NCI-H446 (cell line): ENCODE measurements at places on chromosomes 4 and X.
A peak's percentile ranks its signal among the peaks of the same experiment; 100 is the strongest.

DNA sequence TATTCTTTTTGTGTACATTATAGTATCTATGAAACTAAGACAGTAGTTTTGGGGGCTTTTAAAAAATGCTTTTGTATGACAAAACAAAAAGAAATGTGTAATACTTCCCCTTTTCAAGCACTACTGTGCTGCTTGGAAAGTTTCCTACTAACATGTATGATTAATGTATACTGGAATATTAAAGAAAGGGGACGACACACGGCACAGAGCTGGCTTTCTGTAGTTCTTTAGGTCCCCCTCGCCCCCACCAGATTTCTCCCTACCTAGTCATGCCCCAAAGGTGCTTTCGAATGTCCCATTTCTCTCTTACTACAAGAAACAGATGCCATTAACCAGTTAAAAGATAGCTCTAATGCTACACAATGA is 1.6 kb upstream of the AP1S2 start:
- DNase-seq: no peak

- no peak for DNase-seq
These were observed 37.9 kb upstream of the NAP1L5 start for GRCh38 chr4:88735564-88735963.

- peak; percentile 80 for DNase-seq
These were observed 132.8 kb downstream of the DCLK2 start for GRCh38 chr4:150211016-150211415.

DNA sequence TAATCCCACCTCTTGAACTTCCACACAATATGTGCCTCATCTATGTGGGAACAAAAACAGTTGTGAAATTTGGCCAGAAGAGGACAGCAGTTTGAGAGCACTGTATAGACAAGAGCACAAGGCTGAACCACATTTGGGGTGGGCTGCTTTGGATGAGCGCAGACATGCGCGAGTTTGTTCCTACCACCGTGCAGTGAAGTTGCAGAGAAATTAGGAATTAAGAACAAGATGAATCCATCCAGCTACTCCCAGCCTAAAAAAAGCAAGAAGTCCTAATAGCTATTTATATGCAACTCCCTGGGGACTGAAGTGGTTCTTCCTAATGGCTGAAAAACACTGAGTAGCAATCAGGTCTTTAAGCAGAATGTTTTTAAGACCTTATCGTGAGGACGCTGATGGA is 1.0 kb downstream of the GAB3 start:
- DNase-seq: no peak

DNA sequence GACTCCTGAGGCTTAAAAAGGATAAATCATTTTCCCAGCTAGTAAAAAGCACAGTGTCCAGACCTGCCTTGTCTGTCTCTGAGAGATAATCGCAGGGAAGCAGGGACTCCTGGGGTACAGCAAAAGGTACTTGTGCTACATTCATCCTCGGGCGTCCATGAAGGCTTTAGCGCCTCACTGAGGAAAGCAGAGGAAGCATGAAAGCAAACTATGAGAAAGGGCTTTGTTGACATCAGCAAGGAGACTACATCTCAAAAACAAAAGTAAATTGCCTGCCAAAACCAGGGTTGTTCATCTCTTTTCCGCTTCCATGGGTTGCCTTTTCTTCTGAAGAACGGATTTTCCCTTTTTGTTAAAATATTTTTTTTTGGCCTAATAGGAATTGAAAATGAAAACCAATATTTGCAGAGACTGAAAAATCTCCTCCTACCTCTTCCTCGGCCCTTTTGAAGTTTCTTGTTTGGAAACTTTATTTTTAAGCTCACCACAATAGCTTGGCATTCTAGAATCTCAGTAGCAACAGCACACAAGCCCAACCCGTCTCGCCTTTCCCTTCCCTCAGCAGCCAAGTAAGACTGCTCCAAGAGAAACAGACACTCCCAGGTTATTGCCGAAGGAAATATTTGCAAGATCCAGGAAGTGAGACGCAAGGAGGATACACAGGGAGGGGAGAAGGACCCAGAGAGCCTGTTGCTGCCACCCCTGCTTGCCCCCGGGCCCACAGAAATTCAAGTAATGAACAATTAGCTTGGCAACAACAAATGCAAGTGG is 148.3 kb upstream of the DGKK start:
- no peak for DNase-seq

DNA sequence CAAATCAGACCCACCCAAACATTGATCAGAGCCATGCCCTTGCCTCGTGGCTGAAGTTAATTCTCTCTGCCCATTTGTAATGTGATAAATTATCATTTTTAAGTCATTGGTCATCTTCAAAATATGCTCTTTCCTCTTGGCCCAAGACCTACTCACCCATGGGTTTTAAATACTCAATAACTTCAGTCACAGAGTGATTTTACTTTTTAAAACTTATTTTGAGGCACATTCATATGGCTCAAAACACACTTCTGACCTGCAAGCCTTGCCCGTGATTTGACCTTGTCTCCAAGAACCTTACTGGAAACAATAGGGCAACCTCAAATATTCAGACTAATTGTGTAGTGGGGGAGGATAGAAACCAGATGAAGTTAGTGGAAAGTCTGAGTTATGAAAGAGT is 176.2 kb upstream of the LNX1 start:
- DNase-seq: no peak

- no peak for DNase-seq
These were observed 24.3 kb downstream of the SEL1L3 start for GRCh38 chr4:25838526-25838925.

- no peak for DNase-seq
These were observed 191.6 kb upstream of the ANKRD50 start for GRCh38 chr4:124903995-124904722.

GRCh38 chr4:146852360-146852759 is 93.3 kb downstream of the TTC29 start:
- no peak for DNase-seq

DNA sequence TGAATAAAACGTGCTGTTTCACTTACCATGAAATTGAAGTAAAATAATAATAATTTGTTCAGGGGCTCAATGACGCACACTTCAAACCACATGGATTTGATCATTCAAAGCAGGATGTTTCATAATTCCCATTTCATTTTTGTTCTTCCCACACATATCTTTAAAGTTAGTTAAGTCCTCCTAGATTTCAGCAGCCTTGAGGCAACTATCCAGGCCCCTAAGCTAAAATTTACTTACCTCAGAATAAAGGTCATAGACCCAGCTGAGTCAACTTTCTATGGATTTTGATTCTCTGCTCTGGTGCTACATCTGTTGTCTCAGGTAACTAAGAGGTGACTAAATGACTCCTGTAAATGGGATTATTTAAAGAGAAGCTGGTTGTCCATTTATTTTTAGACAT is 25.0 kb downstream of the GPR174 start:
- DNase-seq: no peak

DNA sequence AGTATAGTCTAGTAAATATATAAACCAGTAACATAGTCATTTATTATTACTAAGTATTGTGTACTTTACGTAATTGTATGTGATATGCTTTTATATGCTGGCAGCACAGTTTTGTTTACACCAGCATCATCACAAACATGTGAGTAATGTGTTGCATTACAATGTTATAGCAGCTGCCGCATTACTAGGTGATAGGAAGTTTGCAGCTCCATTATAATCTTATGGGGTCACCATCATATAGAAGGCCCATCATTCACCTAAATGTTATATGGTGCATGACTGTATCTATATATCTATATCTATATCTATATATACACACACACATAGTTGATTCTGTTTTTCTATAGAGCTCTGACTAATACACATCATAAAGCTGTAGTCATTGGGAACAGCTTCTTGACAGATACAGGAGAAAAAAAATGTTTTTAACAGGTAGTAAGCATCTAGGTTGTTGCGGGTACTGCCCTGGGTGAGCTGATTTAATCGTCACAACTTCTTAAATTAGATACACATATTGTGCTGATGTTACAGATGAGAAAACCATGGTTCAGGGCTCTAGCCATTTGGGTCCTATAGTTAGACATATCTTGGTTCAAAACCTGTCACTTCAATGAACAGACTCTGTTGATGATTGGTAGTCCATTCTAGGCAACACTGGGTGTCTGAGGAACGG is 77.9 kb downstream of the CLNK start:
- DNase-seq: no peak

GRCh38 chrX:86981326-86981879 is 536.2 kb upstream of the KLHL4 start:
- DNase-seq: no peak

DNA sequence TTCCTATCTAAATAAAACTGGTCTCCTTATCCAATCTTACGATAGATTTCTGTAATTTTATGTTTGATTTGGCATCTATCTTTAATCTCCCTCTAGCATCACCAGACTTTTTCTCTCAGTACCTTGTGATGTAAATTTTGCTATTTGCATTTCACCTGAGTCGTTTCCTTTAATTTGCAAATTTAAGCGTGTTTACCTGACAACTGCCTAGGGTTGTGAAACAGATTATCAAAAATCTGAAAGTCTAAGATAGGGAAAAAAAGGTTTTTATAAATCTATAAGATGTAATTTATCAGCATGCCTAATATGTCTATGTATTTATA is 39.4 kb upstream of the TMPRSS11E start:
- no peak for DNase-seq

GRCh38 chr4:110514889-110515479 is 39.0 kb downstream of the ENPEP start:
- peak; percentile 5 for DNase-seq

- no peak for DNase-seq
These were observed 38.7 kb upstream of the LPAR4 start for GRCh38 chrX:78708816-78709215.

DNA sequence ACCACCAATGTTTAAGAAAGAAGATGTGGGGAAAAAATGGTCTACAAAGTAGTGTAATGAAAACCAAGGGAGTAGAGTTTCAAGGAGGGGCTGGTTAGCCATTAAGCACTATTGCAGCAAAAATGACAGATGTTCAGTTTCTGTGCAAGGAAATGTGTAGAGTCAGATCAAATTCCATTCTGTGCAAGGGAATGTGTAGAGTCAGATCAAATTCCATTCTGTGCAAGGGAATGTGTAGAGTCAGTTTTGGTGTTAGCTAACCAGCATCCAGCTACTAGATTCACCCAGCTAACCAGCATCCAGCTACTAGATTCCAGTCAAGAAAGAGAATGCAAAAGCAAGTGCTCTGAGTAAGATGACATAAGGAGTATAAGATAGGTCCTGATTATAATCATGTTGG is 208.8 kb downstream of the COX18 start:
- no peak for DNase-seq

GRCh38 chrX:18149454-18149853 is 71.2 kb downstream of the BEND2 start:
- DNase-seq: no peak
